Activated CD4-positive, alpha-beta memory T cell treated with anti-CD3 and anti-CD28 coated beads, Interleukin-2, amount 10 ng/mL, durations not matched to agents 7 days and 5 days (primary cell): ENCODE measurements at places on chromosomes 1 and 21. TPM values are rescaled to one million over a fixed set of nuclear protein-coding genes. Genes with fewer than 3 reads are reported as not detected.

Gene HTR6
- total RNA-seq = not detected

Gene INTS7
- total RNA-seq = 28.4 TPM

Gene GBP1
- total RNA-seq = 141 TPM

Gene GJB3
- not detected for total RNA-seq

Gene TNFSF4
- 0.83 TPM for total RNA-seq

Gene TNFRSF8
- 32.9 TPM for total RNA-seq

Gene KCNA2
- 5.9 TPM for total RNA-seq

Gene OR2M3
- total RNA-seq = not detected

Gene GNAT2
- not detected for total RNA-seq

Gene SV2A
- 15.2 TPM for total RNA-seq

Gene SPATC1L
- total RNA-seq = 4.4 TPM

Gene AMY1A
- not detected for total RNA-seq

Gene NDC1
- total RNA-seq = 23.2 TPM

Gene UTS2
- total RNA-seq = 1.2 TPM

Gene DCST2
- total RNA-seq = 0.18 TPM

Gene OR10T2
- total RNA-seq = not detected

Gene PLXNA2
- 0.65 TPM for total RNA-seq

Gene LCE1A
- not detected for total RNA-seq

Gene PGLYRP4
- total RNA-seq = not detected

Gene SYT11
- 30.7 TPM for total RNA-seq

Gene C1orf226
- not detected for total RNA-seq

Gene FAM163A
- total RNA-seq = not detected

Gene SHISA4
- 0.81 TPM for total RNA-seq

Gene LRRC53
- not detected for total RNA-seq

Gene S1PR1
- 219 TPM for total RNA-seq
